Fibroblast of gingiva (primary cell): ENCODE measurements at places on chromosomes 2 and 18.
A peak's percentile ranks its signal among the peaks of the same experiment; 100 is the strongest.

GRCh38 chr18:68498636-68499035 is 216.3 kb downstream of the TMX3 start:
- DNase-seq, result no peak

DNA sequence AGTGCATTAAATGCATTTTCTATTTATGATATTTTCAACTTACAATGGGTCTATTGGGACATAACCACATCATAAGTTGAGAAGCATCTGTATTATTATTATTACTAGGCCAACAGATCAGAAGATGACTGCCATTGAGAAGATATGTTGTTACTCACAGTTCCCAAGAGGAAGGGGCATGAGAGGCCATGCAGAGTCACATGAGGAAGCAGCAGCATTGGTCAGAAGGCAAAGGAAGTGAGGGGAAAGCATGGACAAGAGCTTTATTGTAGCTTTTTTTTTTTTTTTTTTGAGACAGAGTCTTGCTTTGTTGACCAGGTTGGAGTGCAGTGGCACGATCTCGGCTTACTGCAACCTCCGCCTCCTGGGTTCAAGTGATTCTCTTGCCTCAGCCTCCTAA is 66.2 kb upstream of the LCLAT1 start:
- no peak for DNase-seq

GRCh38 chr2:2096803-2097464 is 234.1 kb downstream of the MYT1L start:
- no peak for DNase-seq

- peak; percentile 47 for DNase-seq
Measured at GRCh38 chr2:181457741-181458425, 697 bp downstream of the ITGA4 start.

DNA sequence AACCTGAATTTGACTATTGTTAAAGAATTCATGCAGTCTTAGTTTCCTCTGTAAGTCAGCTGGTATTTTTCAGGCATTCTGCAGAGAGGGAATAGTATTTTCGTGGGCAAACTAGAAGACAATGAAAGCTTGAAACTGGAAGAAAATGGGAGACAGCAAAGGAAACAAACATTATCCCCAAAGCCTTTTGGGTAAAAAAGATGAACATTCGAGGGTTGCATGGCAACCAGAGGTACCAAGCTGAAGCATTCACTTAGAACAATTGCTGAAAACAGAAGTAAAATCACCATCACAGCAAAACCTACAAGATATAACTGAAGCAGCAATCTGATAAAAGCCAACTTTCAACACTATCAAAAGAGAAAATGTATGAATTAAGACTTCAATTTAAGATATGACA is 233.7 kb downstream of the SCG2 start:
- no peak for DNase-seq
